ENCODE measurements at places on chromosomes 2 and 18. TPM values are rescaled to one million over a fixed set of nuclear protein-coding genes. Genes with fewer than 3 reads are reported as not detected.

Gene CD207
- total RNA-seq: not detected

Gene HOXD10
- 46.0 TPM for total RNA-seq

Gene IL36G
- total RNA-seq: not detected

Gene DNAJC5G
- total RNA-seq: not detected

Gene HOXD4
- total RNA-seq: 5.3 TPM

DNA sequence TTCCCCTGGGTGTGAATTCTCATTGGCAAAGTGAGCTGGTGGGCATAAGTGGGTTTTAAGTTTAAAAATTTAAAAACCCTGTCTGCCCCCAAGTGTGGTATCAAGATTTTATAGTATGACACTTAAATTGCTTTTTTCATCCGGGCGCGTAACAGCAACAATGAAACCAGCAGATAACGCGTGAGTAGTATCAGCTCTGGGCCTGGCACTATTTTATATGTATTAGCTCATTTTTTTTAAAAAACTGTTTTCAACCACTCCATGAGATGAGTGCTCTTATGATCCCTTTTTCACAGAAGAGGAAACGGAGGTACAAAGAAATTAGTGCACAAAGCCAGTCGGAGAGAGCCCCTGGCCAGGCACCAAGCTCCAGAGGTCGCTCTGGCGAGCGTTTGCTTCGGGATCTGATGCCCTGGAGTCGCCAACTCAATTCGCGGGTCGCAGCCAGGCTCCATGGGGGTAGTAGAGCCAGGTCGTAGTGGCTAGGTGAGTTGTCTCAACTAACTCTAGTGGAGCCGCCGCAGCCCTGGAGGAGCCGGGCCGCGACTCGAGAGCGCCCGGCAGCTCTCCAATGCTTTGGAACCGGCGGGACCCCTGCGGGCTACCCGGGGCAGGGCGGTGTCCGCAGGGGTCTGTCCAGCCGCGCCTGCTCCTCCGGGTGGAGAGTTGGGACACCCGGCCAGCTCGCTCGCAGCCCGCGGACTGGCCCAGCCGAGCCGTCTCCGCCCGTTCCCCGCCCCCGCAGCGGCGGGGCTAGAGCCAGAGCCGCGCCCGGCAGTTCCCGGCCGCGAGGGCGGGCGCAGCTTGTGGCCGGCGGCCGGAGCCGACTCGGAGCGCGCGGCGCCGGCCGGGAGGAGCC lies at the start of gene IL1R1:
TSS of gene IL1R1 (plus strand) at position 777 of the 859 bp plus-strand sequence. CDS start 14,979 bp downstream, outside the sequence.
- DNase-seq: peak; percentile 90

DNA sequence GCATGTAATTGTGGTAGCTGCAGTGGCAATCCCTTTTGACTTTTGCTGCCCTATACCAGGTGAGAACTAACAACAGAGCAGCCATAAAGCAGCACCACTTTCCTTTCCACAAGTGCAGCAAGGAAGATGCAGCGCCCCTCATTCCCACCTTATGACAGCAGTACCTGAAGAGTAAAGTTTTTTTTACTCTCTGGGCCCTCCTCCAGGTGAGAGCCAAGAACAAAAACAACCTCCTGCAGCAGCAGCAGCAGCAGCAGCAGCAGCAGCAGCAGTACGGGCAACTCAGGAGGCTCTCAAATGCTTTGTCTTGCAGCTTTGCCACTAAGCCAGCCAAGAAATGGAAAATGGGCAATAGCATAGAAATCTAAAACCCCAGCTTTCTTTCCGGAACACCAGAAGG lies 397.5 kb downstream of the FIGN start:
- DNase-seq: no peak

DNA sequence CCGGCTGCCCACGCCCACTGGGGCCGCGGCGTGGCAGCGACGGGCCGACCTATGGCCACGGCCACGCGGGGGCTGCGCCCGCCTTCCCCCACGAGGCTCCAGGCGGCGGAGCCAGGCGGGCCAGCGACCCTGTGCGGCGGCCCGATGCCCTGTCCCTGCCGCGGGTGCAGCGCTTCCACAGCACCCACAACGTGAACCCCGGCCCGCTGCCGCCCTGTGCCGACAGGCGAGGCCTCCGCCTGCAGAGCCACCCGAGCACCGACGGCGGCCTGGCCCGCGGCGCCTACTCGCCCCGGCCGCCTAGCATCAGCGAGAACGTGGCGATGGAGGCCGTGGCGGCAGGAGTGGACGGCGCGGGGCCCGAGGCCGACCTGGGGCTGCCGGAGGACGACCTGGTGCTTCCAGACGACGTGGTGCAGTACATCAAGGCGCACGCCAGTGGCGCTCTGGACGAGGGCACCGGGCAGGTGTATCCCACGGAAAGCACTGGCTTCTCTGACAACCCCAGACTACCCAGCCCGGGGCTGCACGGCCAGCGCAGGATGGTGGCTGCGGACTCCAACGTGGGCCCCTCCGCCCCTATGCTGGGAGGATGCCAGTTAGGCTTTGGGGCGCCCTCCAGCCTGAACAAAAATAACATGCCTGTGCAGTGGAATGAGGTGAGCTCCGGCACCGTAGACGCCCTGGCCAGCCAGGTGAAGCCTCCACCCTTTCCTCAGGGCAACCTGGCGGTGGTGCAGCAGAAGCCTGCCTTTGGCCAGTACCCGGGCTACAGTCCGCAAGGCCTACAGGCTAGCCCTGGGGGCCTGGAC lies 253.2 kb downstream of the GLI2 start:
- DNase-seq: no peak

GRCh38 chr2:138827426-138828054 lies 47.4 kb upstream of the NXPH2 start:
- no peak for DNase-seq

GRCh38 chr2:953975-954686 lies 3.5 kb downstream of the SNTG2 start:
- no peak for DNase-seq

- no peak for DNase-seq
Measured at GRCh38 chr2:160432633-160433032, 61.0 kb downstream of the RBMS1 start.

DNA sequence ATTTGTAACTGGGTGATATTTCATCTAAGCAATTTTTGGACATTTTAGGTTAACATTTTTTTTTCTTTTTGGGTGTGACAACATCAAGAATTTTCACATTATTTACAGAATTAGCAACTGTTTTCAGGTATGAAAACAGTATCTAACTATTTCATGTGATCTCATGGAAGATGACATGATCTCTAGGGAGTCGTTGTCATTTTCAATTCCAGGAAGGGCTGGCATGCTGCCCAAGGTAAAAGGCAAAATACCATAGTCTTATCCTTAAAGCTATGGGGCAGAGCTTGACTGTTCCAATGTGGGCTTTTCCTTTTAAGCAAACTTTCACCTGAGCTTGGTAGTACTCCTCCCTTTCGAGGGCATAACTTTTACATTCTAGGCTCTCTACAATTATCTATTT lies 443.7 kb downstream of the DSEL start:
- no peak for DNase-seq

DNA sequence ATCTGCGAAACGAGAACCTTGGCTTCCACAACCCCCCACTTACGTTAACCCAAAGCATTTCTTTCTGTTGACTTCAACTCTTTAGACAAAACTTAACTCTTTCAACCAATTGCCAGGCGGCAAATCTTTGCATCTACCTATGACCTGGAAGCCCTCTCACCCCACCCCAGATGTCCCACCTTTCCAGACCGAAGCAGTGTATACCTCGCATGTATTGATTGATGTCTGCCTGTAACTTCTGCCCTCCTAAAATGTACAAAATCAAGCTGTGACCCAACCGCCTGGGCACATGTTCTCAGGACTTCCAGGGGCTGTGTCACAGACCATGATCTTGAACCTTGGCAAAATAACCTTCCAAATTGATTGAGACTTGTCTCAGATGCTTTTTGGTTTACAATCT lies 12.3 kb downstream of the AQP12B start:
- no peak for DNase-seq

- no peak for DNase-seq
Measured at GRCh38 chr18:76317136-76317535, 177.9 kb downstream of the ZNF516 start.
